ENCODE measurements at places on chromosomes 3 and 15.

- no peak for DNase-seq
These were observed 422.7 kb upstream of the CFAP20DC start for GRCh38 chr3:59472541-59472940.

DNA sequence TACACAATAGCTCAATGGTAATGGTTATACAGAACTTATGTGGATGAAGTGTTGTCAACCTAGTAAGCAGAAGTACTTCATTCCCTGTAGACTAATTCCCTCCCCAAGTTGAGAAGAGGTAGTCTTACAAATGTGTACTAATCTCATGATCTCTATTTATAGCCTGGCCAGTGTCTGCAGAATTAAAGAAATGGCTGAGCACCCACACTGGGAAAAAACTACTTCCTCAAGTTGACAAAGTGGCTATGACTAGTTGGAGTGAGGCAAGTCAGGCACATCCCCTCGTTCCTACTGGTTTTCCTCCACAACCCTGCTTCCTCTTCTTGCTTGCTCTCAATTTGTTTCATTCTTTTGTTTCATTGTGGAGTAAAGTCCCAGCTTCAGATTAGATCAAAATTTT lies 566.7 kb upstream of the ZNF717 start:
- DNase-seq: no peak

DNA sequence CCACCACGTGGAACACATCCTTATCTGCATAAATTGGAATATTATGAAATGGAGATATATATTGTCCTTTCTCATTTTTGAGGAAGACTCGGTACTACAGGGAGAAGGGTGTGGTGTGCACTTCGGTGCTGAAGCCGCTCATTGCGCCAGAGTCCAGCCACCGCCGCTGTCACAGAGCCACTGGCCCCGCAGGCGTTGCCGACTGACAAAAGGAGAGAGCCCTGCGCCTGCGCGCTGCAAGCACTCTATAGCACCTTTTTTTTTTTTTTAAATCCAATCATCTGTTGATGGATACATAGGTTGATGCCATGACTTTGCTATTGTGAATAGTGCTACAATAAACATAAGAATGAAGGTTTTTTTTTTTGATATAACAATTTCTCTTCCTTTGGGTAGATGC lies 130.0 kb upstream of the TBC1D5 start:
- no peak for DNase-seq

DNA sequence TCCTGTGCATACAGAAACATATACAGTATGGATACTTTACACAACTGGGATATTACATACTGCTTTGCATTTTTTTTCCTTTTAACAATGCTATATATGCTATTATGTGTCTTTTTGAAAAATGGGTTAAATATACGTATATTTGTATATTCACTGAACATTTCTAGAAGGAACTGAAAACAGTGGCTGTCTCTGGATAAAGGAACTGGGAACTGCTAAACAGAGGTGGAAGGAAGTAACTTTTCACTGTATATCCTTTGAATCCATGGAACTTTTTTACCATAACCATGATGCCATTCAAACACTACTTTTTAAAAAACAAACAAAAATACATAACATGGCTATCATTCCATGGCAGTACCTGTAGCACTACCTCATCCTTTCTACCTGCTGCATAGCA lies 1.8 kb downstream of the MTFMT start:
- DNase-seq: no peak

- DNase-seq: no peak
These were observed 21.5 kb downstream of the FAM174B start for GRCh38 chr15:92634060-92634459.

GRCh38 chr15:68479406-68479805 lies 47.4 kb upstream of the ITGA11 start:
- DNase-seq: no peak

- DNase-seq: no peak
These were observed 44.4 kb upstream of the RASA2 start for GRCh38 chr3:141442446-141442845.

- DNase-seq: no peak
These were observed 911 bp downstream of the APBA2 start for GRCh38 chr15:28886431-28887338.

DNA sequence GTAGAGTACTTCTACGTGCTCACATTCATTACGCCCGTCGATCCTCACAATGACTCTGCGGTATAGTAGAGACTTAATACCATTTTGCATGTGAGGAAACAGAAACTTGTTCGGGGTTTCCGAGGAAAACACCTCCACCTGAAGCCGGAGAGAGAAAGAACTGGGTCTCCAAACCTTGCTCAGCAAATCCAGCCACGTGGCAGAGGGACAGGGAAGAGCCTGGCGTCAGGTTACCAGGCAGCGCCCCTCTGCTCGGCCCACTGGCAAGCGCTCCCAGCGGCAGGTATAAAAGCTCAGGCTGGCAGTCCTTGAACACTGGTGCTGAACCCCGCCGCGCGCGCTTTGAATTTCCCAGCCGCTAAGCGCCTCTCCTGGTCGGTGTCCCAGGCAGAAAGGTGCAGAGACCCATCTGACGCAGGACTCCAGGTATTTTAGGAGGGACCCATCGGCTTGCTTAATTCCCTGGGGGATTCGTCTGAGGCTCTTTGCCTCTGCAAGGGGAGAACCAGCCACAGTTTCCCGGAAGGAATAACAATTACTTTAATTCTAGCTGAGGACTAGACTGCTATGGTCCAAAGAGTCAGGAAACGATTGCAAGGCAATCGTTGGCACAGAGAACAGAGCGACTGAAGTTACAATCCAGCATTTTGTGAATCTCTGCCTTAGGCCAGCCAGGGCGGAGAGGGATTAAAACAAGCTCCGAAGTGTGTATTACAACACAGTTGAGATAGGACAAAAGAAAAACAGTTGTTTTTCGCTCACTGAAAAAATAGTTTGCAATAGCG lies at the start of gene C2CD4A:
TSS of gene C2CD4A (plus strand) at position 315 of the 785 bp plus-strand sequence. CDS start 637 bp downstream, outside the sequence.
- peak; percentile 70 for DNase-seq

- DNase-seq: peak; percentile 58
These were observed 521.9 kb upstream of the PROK2 start for GRCh38 chr3:72306800-72307341.

GRCh38 chr3:88263417-88264100 lies 113.8 kb downstream of the C3orf38 start:
- no peak for DNase-seq

GRCh38 chr3:119924111-119925094 lies 142.5 kb downstream of the NR1I2 start:
- no peak for DNase-seq

- DNase-seq: no peak
These were observed 17.4 kb upstream of the RBMS3 start for GRCh38 chr3:29263476-29263875.

DNA sequence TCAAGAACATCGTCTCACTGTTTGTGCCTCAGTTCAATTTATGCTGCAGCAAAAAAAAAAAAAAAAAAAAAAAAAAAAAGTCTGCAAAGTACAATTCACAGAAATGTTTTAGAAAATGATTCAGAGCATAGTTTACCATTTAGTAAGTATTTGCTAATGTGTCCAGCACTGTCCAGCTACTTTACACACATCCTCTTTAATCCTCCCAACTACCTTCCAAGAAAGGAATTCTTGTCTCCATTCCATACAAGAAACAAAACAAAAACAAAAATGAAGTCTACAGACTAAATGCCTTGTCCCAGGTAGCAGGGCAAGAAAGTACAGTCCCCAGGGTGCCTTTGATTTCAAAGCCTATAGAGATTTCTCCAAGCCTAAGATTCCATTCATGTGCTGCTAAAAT lies 38.9 kb upstream of the SNTN start:
- DNase-seq: no peak

DNA sequence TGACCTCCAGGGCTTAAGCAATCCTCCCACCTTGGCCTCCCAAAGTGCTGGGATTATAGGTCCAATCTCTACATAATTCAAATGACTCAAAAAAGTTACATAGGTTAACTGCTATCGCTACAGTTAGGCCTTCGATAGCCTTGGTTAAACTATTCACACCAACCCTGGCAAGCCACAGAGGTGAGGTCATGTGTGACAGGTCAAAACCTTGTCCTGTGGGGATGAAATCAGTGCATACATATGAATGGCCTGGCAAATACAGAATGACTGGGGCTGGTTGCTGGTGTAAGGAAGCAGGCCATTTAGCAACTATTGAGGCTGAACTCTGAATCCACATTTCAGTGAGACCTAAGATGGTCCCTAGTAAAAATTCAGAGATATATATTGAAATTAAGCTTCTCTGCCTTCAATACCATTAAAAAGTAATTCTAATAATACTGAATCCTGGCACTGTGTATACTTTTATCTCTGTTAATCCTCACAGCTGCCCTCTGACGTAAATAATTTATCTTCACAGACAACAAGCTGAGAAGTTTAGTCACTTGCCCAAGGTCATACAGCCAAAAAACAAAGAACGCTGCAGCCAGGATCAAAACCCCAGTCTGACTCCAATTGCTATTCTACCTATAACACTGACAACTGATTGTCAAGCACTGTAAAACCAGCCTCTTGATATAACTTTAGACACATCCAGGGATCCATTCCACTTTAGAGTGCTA lies 35.3 kb downstream of the MKRN2 start:
- DNase-seq: no peak

DNA sequence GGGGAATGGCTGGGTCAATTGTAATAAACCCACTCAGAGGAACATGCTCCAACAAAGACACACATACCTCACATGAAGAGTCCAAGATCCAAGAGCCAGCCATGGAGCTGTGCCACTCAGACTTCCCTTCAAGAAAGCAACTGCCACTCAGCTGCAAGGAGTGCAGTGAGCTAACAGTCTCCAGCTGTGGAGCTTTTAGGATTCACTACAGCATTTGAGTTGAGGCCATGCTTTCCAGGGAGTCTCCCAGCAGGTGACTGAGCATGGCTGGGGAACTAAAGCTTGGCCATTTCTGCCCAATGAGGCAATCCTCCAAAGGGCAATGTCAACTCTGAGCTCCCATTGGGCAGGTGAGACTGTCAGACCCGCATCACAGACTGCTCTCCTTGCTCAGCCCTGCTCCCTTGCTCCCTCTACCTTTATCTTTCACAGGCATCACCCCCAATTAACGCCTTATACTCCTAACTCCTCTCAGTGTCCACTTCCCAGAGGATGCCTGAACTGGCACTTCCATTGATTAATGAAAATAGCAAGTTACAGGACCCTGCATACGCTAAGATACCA lies 165.3 kb upstream of the CTNNB1 start:
- DNase-seq: no peak

GRCh38 chr3:50170689-50171088 lies 15.6 kb downstream of the SEMA3F start:
- DNase-seq: no peak

- no peak for DNase-seq
These were observed 50.4 kb upstream of the CMSS1 start for GRCh38 chr3:99767291-99767690.

- DNase-seq: no peak
These were observed 103.2 kb downstream of the CHL1 start for GRCh38 chr3:299590-300301.

GRCh38 chr3:194573680-194574437 lies 59.4 kb downstream of the TMEM44 start:
- DNase-seq: peak; percentile 60

DNA sequence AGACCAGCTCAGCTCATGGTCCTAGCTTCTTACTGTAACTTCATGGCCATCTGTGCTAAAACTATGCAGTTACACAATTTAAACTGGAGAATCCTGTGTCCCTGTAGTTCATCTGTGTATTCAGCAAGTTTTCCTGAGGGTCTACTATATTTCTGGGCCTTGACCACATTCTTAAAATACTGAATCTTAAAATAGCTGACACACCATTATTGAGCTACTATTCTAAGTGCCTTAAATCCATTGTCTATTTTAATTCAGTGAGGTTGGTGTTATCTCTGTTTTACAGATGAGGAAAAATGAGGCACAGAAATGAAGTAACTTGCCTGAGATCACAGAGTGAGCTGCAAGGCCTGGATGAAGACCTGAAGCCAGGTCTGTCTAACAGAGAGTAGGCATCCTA lies 22.0 kb downstream of the MYLK start:
- DNase-seq: no peak

GRCh38 chr3:175059788-175060187 lies 200.7 kb downstream of the NAALADL2 start:
- DNase-seq: no peak

- DNase-seq: no peak
These were observed 20.0 kb upstream of the PLCL2 start for GRCh38 chr3:16864610-16865313.

GRCh38 chr3:134917631-134918030 lies 122.6 kb downstream of the EPHB1 start:
- no peak for DNase-seq

DNA sequence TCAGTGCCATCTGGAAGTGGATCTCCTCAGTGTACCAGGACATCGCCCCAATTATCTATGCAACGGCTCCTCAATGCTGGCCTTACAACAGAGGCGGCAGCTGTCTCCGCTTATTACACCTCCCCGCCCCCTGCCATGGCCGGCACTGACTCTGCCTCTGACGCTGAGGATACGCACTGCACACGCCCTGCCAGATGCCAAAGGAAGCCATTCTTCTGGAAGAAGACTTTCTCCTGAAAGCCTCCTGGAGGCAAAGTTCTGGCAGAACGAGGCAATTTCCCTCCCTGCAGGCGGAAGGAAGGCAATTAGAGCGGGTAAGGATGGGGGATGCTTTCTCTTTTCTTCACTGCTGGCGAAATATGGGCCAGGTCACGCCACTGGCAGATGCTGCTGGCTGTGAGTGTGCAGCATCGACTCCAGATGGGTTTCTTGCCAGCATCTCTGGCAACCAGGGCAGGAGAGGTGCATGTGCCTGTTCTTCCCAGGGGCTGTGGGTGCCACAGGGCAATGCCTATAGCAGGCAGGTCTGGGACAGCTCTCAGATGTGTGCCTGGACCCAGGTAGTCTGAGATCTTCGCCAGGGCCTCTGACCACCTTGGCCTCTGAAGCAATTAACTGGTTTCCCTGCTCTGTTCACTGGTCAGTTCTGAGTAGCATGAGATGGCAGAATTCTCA lies 62.2 kb upstream of the MRPS22 start:
- no peak for DNase-seq

- no peak for DNase-seq
These were observed 41.2 kb upstream of the SLC6A11 start for GRCh38 chr3:10774825-10775224.

- DNase-seq: no peak
These were observed 267.3 kb upstream of the ADAMTS9 start for GRCh38 chr3:64954995-64955636.

DNA sequence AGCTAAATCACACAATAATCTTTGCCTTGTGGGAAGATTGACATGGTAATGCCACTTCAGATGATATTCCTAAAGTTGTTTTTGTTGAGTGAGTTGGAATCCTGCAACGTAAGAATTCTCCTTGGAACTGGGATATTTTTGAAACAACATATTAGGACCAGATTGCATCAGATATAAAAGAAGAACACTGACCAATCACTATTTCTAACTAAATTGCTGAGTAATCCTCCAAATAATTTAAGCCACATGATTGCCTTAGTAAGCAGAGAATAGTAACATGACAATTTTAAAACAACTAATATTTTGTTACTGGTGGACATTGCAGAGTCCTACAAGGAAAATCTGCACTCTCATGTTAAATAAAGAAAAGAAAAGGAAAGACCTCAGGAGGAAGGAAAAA lies 353.9 kb upstream of the LMCD1 start:
- no peak for DNase-seq

- no peak for DNase-seq
These were observed 48.7 kb upstream of the RYK start for GRCh38 chr3:134299185-134299887.
